GM06990 (cell line): ENCODE measurements at places on chromosomes 7 and 10.

GRCh38 chr7:90828601-90829000, 232.5 kb downstream of the CDK14 start:
- DNase-seq = no peak

GRCh38 chr10:82628373-82628772, 753.4 kb downstream of the NRG3 start:
- no peak for DNase-seq

GRCh38 chr10:62264702-62265436, 3.8 kb downstream of the RTKN2 start:
- DNase-seq = no peak

DNA sequence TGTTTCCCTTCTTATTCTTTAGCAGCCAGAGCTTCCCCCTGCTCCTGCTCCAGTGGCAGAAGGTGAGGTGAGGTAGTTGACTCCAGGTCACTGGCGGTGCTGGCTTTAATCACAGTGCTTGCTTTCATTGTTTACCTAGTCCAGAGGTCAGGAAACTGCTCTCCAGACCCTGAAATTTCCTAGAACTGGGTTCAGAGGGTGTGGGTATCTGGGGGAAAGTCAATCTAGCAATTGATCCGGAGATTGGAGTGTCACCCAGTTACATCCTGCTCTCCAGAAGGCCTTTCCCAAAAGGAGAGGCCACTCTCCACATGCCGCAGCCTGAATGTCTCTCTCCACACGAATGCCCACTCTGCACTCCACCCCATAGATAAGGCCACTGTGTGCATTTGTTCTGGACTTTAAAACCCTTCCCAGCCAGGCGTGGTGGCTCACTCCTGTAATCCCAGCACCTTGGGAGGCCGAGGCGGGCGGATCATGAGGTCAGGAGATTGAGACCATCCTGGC, 2.1 kb upstream of the MBL2 start:
- DNase-seq = no peak

- DNase-seq = peak; percentile 68
Measured at GRCh38 chr7:44081266-44081748, 1.0 kb downstream of the POLM start.

- DNase-seq = no peak
Measured at GRCh38 chr10:48606530-48607355, 1.9 kb upstream of the ARHGAP22 start.
